Hematopoietic multipotent progenitor cell (in vitro differentiated cells): ENCODE measurements at places on chromosomes 2 and 18.
A peak's percentile ranks its signal among the peaks of the same experiment; 100 is the strongest.

DNA sequence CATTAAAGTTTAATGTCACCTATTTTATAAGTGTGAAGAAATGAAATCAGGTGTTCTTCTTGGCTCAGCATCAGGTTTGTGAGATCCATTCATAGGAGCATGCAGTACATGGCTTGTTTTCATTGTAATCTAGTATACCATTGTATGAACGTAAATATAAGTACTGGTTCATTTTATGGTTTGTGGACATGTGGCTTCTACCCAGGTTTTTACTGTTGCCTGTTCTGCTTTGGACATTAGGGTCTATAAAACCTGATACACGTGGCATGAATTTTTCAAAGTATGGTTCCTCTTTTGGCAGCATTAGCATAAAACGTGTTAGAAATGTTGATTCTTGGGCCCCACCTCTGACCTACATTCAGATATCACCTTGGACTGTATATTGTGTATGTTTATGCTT, 175.5 kb downstream of the PRPF40A start:
- no peak for DNase-seq

- no peak for DNase-seq
Measured at GRCh38 chr2:146527166-146527565, 1317.7 kb upstream of the ACVR2A start.

- DNase-seq = no peak
Measured at GRCh38 chr18:44562986-44563385, 117.7 kb upstream of the SETBP1 start.

DNA sequence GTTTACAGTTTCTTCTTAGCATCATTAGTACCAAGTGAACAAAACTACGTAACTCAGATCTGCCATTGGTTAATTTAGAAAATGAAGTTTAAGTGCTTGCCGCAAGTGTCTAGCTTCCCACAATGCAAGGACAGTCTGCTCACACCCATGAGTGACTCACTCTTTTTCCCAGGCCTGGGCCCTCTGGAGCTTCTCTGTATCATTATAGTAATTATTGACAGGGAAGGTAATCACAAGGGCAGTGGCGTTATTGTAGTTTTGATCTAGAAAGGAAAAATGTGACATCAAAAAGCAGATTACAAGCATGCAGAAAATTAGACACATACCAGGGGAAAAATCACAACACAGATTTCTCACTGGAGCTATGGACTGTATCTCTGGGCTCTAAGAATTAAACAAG, 38.5 kb downstream of the NPC1 start:
- no peak for DNase-seq

DNA sequence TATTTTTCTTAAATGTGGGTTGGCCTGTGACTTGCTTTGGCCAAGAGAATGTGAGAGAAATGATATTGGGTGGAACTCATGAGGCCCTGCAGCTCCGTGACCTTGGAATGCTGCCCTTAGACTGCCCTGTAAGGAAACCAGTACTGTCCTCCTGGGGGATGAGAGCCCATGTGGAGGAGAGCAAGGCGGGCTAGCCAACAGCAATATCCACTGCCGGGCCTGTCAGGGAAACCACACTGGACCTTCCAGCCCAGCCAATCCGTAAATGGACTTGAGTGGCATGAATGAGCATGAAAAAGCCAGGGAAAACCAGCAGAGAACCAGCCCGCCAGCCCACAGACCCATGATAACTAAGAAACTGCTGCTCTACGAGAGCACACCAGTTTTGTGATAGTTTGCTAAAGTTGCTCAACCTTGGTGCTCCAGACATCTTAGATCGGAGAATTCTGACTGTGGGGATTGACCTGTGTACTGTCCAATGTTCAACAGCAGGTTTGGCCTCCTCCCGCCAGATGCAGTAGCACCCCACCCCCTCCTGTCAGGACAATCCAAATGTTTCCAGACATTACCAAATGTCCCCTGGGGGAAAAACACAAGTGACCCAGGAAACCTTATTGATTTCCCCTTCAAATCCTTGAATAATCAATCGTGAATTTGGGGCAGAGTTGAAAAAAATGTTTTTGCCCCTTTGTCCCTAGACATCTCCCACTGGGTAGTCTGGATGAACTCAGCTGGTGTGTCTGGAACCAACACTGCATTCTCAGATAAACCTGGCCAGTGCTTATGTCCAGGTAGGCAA, 27.2 kb downstream of the ALPK2 start:
- no peak for DNase-seq

DNA sequence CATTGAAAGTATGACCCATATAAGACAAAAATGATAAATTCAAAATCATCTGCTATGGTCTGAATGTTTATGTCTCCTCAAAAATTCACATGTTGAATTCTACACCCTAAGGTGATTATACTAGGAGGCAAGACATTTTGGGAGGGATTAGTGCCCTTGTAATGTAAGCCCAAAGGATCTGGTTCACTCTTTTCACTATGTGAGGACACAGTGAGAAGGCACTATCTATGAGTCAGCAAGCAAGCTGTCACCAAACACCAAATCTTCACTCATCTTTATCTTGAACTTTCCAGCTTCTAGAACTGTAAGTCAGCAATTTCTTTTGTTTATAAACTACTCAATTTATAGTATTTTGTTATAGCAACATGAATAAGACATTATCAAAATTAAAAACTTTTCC, 284.7 kb upstream of the ZC3H15 start:
- no peak for DNase-seq

- DNase-seq = no peak
Measured at GRCh38 chr2:72141032-72141645, 6.5 kb downstream of the CYP26B1 start.

DNA sequence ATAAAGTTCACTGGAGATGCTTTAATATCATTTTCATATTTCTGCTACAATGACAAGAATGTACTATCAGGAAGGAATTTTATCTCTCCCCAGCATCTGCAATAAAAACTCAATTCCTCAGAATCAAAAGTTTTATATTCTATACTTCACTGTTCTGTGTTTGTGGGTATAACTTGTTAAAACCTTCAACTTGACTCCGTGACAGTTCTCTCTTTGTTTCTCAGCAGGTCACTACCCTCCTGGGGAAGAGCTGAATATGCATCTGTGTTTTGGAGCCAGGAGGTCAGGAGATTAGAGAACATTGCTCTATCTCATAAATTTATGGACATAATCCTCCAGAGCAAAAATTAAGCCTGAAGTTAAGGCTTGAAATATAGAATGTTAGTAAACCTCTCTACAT, 411.4 kb downstream of the TRIB2 start:
- DNase-seq = no peak

DNA sequence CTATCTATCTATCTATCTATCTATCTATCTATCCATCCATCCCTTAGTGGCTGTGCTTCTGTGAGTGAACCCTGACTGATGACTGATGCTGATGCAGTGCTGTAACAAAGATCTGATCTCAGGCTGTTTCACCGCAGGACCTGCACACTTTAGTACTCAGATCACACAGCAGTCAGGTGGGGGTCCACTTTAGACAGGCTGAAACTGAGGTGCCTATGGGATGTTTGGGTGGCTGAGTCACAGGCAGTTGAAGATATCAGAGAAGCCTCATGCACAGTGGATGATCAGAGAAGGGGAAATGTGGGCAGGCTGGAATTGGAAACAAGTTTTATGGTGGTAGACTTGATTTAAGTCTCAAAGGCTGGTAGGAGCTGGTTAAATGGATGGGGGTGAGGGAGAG, 156.4 kb downstream of the INSIG2 start:
- DNase-seq = no peak

GRCh38 chr2:42192652-42193566, 23.8 kb downstream of the EML4 start:
- no peak for DNase-seq

- no peak for DNase-seq
Measured at GRCh38 chr2:108593547-108594098, 59.4 kb downstream of the LIMS1 start.

DNA sequence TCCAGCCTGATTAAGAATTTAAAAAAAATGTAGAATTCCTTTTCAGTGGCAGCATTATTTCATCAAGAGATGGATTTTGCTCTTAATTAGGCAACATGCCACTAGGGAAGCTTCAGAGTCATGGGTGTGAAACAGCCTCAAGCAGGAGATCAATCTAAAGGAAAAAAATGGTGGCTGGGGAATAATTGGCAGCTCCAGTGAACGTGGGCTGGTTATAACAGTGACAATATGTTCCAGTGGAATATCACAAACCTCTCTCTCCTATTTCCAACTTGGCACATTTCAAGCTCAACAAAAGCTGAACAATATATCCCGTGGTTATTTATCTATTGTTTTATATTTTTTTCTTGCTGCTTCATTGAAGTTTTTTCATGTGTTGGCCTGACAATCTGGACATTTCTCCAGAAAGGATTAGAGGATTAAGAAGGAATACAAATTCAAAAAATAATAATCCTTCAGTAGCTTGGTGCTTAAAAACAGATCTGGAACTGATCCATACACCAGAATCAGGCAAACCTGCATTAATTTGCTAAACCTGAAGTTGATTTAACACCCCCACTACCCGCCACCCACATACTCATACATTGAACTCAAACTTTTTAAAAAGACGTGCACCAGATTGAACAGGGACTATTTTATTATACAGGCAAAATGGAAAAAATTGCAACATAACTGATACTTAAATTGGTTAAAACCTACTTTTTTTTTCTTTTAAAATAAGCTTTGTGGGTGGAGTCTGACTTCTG, 255.9 kb upstream of the SPRED2 start:
- DNase-seq = no peak

- peak; percentile 7 for DNase-seq
Measured at GRCh38 chr2:212147921-212148513, 390.6 kb downstream of the ERBB4 start.

GRCh38 chr18:12308386-12309100, 502 bp downstream of the TUBB6 start:
- DNase-seq = peak; percentile 75

DNA sequence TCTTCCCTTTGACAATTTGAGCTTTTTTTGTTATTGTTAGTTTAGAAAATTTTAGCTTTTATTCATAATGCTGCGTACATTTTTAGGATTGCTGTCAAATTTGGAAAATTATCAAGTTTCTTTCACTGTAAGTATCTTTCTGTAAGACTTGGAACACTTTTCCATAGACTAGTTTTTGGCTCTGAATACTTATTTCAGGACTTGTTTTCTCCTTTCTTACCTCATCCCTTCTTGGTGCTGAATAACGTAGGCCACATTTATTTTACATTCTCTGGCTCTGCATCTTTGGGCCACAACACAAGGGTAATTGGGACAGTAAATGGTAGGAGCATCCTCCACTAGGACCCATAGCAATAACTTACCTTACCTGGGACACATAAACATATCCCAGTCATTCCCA, 85.1 kb downstream of the CCDC85A start:
- no peak for DNase-seq

GRCh38 chr18:71398531-71398930, 1109.7 kb downstream of the SOCS6 start:
- no peak for DNase-seq

DNA sequence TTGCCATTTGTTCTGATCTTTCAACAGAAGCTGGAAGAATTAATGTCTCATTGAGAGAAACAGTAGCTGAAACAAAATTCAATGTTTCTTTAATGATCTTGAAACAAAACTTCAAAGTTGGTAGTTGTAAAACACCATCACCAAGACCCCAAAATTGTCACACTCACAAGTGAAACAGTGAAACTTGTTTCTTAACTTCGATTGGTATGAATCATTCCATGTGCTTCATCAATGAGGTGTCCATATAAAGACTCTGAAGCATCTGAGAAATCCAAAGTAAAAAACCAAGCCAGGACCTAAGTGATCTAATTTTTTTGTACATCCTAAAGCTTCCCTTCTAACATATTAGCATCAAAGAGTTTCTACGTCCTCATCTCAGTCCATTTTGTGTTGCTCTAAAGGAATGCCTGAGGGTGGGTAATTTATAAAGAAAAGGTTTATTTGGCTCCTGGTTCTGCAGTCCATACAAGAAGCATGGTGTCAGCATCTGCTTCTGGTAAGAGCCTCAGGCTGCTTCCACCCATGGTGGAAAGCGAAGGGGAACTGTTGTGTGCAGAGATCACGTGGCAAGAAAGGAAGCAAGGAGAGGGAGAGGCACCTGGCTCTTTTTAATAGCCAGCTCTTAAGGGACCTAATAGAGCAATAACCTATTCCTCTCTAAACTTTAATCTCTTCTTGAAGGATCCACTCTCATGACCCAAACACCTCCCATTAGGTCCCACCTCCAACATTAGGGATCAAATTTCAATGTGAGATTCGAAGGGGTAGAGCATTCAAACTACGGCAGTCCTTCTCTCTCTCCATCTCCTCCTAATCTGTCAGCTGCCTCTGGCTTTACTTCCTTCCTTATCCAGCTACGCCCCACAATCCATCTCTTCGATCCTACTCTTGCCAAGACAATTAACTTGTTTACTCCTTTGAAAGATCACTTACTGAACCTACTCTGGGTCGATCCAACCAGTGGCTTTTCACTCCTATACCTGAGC, 20.7 kb upstream of the TLK1 start:
- DNase-seq = no peak

DNA sequence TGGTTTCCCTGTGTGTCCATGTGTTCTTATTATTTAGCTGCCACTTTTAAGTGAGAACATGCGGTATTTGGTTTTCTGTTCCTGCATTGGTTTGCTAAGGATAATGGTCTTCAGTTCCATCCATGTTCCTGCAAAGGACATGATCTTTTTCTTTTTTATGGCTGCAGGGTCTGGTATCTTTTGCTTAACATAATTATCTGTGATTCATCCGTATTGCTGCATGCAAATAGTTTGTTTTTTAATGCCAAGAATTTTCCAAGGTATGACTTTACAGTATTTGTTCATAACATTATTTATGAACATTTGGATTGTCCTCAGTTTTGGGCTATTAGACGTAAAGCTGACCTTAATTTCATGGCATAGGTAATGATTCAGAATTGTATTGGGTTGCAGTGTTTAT, 17.8 kb downstream of the GIGYF2 start:
- no peak for DNase-seq
